ENCODE measurements at places on chromosomes 2 and 18.

DNA sequence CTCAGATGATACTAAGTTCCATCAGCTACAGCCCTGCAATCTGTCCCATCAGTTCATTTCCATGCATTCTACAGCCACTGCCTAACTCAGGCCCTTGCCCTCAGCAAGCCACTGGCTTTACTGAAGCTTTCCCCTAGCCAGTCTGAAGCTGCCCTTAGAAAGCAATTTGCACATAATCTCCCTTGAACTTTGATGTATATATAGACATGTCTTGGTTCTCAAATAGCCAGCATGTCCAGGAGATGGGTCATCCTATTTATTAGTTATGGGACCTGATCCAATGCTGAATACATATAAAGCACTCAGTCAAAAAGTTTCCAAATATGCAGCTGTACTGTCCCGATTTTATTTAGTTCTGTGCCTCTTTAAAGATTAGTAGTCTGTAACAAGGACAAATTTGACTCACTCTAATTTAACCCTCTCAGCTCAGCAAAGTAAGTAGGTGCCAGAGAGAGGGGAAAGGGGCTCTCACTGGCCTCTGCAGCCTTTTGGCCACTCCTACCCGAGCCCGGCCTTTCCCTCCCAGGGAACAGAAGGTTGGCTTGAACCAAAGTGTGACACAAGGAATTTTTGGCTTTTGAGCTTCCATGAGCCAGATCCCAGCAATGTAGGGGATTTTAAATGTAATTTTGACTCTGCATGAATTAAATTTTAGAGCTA, 70.7 kb downstream of the CCDC93 start:
- DNase-seq: no peak

GRCh38 chr2:148658807-148659722, 14.5 kb downstream of the EPC2 start:
- peak; percentile 51 for DNase-seq

DNA sequence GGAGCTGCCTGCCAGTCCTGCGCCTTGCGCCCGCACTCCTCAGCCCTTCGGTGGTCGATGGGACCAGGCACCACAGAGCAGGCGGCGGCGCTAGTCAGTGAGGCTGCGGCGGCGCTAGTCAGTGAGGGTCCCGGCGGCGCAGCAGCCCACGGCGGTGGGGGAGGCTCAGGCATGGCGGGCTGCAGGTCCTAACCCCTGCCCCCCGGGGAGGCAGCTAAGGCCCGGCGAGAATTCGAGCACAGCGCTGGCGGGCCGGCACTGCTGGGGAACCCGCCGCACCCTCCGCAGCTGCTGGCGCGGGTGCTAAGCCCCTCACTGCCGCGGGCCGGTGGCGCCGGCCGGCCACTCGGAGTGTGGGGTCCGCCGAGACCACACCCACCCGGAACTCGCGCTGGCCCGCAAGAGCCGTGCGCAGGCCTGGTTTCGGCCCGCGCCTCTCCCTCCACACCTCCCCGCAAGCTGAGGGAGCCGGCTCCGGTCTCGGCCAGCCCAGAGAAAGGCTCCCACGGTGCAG, 867.4 kb downstream of the DSC3 start:
- no peak for DNase-seq

DNA sequence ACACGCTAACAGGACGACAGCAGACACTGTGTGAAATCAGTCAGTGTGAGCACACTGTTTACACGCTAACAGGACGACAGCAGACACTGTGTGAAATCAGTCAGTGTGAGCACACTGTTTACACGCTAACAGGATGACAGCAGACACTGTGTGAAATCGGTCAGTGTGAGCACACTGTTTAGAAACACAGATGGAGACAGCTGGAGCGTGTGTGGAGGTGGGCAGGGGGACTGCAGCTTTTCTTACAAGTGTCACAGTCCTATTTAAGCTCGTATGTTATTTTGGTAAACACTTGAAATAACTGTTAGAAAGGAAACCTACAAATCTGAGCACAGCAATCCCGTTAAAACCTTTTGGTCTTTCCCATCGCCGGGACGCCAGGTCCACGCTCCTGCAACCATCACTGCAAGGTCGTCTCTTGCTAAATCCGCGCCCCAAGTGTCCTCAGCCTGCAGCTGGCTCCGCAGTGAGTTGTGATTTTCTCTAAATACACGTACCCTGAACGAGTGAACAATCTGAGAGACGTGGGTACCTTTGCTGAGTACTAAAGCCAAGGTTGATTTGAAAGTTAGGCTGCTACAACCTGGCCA, 58.9 kb upstream of the CTDP1 start:
- no peak for DNase-seq

GRCh38 chr2:42345986-42346385, 15.0 kb downstream of the COX7A2L start:
- no peak for DNase-seq

DNA sequence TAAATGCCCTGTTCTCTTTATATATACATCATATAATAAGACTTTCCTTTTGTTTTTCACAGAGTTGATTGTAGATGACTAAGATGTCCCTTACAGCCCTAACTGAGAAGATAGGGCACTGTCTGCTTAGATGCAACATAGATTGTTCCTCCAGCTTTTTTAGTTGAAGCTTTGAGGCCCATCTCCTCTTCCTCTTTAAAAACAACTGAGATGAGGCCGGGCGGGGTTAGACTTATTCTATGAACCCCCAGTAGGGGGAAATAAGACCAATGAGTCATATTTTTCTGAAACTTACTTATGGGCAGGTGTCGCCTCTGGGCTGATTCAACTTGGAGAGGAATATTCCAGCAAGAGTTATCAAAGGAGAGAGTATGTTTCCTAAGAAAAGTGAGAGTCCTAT, 84.6 kb downstream of the FBXO15 start:
- no peak for DNase-seq

- DNase-seq: no peak
These were observed 72.0 kb upstream of the ODC1 start for GRCh38 chr2:10520154-10520553.

All from CD4-positive, alpha-beta memory T cell (primary cell).